Left kidney (tissue), 8 donors: ENCODE measurements at places on chromosomes 1 and 21. TPM values are rescaled to one million over a fixed set of nuclear protein-coding genes. Genes with fewer than 3 reads are reported as not detected.

LRRC53 gene
- not detected for polyA plus RNA-seq

ERICH3 gene
- polyA plus RNA-seq: 0.78 TPM

KCNT2 gene
- polyA plus RNA-seq: 12.5 TPM

MX2 gene
- polyA plus RNA-seq: 1.9 TPM

KRTAP7-1 gene
- polyA plus RNA-seq: not detected

IFI44 gene
- 21.8 TPM for polyA plus RNA-seq

GJA4 gene
- polyA plus RNA-seq: 11.2 TPM

LRRC38 gene
- polyA plus RNA-seq: not detected

HMGB4 gene
- not detected for polyA plus RNA-seq

LCE1B gene
- not detected for polyA plus RNA-seq

REG4 gene
- polyA plus RNA-seq: 0.52 TPM

ALPL gene
- 40.2 TPM for polyA plus RNA-seq

ATP6V1G3 gene
- polyA plus RNA-seq: 3.2 TPM

REN gene
- 15.3 TPM for polyA plus RNA-seq

ADORA1 gene
- polyA plus RNA-seq: 4.6 TPM

CRABP2 gene
- 85.6 TPM for polyA plus RNA-seq

BRINP3 gene
- 7.6 TPM for polyA plus RNA-seq
